ENCODE measurements at places on chromosomes 3 and 15.

GRCh38 chr15:63401078-63401477 is 19.4 kb upstream of the CA12 start:
- DNase-seq, result no peak

- no peak for DNase-seq
Measured at GRCh38 chr3:167406876-167407492, 26.9 kb upstream of the ZBBX start.

- no peak for DNase-seq
Measured at GRCh38 chr15:48896869-48897814, 19.2 kb downstream of the EID1 start.

GRCh38 chr3:192482391-192482790 is 244.9 kb downstream of the FGF12 start:
- no peak for DNase-seq

DNA sequence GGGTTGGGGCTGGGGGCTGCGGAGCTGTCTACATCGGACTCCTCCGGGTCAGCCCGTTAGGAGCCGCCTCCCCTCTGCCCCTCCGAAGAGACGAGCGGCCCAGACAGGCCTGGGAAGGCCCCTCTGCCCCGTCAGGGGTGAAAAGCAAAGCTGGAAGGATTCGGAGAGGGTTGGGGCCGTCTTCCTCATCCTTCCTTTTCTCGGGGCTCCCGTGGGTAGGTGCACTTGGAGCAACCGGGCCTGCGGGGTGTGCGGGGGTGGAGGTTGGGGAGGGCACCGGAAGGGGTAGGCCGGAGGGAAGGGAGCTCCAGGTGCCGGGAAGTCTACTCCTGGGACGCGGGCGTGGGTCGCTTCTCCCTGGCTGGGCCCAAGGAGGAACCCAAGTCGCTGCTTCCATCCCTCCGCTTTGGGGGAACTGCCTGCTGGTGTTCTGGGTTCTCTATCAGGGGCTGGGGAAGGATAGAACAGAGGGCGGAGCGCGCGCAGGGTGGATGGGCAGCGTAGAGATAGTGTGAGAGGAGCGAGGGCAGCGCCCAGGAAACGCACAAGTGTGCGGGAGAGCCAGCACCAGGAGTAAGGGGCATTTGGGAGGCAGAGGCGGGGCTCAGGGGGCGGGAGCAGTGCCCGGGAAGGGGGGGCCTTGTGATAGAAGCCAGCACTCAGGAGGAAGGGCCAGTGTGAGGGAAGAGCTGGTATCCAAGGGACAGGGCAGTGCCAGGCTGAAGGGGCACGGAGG is 590 bp downstream of the POLR2H start:
- DNase-seq, result no peak

GRCh38 chr15:76038512-76038911 is 21.3 kb upstream of the TMEM266 start:
- DNase-seq, result no peak

DNA sequence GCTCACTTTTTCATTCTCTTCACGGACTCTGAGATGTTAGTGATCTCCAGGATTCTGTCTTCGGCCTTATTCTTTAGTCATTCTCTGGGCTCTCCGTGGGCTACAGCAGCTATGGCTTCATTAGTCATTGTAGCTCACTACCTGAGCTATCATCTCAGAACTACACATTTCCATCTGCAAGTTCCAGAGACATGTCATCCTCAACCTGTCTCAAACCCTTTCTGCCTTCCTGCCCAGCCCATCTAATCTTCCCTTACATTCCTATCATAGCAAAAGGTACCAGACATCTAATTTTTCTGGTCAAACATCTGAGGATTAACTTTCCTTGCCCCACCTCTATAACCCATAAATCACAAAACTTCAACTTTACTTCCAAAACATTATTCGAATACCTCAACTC is 13.2 kb downstream of the TSPAN3 start:
- DNase-seq, result no peak

DNA sequence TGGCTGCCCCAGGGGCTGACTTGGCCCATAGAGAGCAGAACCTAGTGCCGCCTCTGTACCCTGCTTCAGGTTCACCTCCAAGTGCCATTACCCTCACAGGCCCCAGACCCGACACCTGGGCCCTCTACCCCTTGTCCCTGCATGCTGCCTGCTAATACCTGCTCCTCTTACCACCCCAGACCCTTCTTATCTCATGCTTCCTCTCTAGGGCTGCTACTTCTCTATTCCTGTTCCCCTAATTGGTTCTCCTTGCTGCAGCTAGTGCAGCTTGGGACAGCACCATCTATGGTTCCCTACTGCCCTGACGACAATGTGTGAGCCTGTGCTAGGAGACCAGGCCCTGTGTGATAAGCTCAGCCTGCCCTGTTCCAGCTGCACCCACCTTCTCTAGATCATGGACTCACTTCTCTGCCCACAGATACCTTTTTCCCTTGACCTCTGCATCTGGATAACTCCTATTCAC is 15.3 kb downstream of the HDAC11 start:
- DNase-seq, result no peak

- DNase-seq, result no peak
Measured at GRCh38 chr15:36117296-36117787, 462.1 kb upstream of the CDIN1 start.

- DNase-seq, result no peak
Measured at GRCh38 chr15:67805666-67806516, 19.4 kb upstream of the SKOR1 start.
